ENCODE measurements at places on chromosomes 1 and 21.
A peak's percentile ranks its signal among the peaks of the same experiment; 100 is the strongest.

- DNase-seq = peak; percentile 14
These were observed 22.5 kb upstream of the LAX1 start for GRCh38 chr1:203742436-203742835.

GRCh38 chr21:39800311-39800710 is 55.3 kb downstream of the IGSF5 start:
- no peak for DNase-seq

DNA sequence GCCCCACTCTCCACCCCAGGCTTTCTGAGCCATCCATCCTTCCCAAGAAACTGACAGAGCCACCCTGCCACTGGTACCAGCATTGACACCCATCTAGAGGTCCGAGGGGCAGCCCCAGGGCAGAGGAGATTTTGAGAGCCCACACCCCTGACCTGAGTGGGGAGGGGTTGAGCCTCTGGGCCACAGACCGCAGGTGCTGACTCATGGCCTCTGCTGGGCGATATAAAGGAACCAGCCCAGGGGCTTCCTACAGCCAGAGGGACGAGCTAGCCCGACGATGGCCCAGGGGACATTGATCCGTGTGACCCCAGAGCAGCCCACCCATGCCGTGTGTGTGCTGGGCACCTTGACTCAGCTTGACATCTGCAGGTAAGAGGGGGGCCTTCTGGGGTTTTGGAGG is at the start of gene PADI4:
Gene PADI4, plus strand, starts transcription at position 252 of the 400 bp plus-strand sequence. Its CDS starts 26 bp downstream, at position 278.
- no peak for DNase-seq

DNA sequence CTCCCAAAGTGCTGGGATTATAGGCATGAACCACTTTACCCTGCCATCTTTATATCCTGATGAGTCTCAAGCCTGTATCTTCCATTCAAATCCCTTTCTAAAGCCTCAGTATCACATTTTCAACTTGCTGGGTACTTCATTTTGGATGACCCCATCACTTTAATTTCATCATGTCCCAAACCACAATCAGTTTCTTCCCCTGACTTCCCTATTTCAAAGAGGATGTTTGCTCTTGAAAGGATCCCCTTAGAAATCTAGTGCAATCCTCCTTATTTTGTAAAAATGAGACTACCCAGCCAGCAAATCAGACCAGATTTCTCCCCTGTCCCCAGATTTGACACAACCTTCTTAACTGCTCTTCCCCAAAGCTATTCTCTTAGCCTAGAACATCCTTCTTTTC is 7.0 kb upstream of the TRIT1 start:
- DNase-seq = no peak

- DNase-seq = no peak
These were observed 567.1 kb downstream of the PTPRC start for GRCh38 chr1:199205740-199206441.

- no peak for DNase-seq
These were observed 6.1 kb upstream of the MYCL start for GRCh38 chr1:39907528-39908453.

- no peak for DNase-seq
These were observed 18.7 kb upstream of the PPP1R8 start for GRCh38 chr1:27811741-27812500.
